ENCODE measurements at places on chromosomes 2 and 18.

DNA sequence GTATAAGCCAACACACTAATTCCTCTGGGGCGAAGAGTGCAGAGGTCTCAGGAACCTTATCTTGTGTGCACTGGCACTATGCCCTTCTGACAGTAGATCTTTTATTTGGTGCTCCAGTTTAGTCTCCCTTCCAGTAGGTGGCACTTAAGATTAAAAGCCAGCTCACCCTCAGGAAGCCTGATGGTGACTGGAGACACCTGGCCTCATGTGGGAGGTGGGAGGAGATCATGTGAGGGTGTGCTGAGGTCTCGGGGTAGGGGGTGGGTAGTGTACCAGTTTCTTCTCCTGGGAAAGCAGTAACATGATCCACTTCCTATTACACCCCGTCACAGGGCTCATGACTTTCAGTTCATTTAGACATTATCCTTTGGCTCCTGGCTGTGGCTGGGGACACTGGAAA lies 654.9 kb downstream of the ADCYAP1 start:
- DNase-seq = no peak

GRCh38 chr2:213007290-213007838 lies 144.0 kb downstream of the IKZF2 start:
- no peak for DNase-seq

GRCh38 chr2:129481306-129482219 lies 497.9 kb upstream of the RAB6C start:
- no peak for DNase-seq

DNA sequence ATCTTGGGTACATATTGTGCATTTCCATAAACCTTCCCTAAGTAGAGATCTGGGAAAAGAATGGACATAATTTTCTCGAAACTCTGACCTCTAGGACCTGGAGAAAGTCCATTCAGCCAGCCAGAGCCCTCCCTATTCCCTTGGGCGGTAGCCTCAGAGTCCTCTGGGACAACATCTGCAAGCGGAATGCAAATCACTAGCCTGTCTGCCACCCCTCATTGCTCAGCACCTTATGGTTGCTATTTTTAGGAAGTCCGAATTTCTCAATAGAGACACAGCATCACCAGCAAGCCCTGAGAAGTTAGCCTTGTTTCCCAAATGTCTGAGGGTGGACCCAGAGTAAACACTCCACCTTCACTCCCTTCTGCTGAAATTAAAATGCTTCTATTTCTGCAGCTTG lies 17.6 kb upstream of the CD28 start:
- no peak for DNase-seq

DNA sequence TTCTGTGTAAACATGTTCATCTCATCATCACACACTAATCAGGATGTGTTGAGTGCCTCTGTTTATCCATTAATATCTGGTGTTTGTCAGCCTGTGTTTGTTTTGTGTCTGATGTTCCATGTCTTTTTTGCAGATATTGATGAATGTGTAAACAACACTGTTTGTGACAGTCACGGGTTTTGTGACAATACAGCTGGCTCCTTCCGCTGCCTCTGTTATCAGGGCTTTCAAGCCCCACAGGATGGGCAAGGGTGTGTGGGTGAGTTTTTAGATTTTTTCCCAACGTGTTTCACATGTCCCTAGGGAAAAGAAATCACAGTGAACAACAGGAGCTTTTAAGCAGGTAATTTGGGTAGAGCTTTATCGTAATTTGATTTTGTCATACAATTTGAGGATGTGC lies 133.7 kb upstream of the RASGRP3 start:
- no peak for DNase-seq

GRCh38 chr2:20097889-20098714 lies 46.7 kb upstream of the LAPTM4A start:
- DNase-seq = peak; percentile 67

DNA sequence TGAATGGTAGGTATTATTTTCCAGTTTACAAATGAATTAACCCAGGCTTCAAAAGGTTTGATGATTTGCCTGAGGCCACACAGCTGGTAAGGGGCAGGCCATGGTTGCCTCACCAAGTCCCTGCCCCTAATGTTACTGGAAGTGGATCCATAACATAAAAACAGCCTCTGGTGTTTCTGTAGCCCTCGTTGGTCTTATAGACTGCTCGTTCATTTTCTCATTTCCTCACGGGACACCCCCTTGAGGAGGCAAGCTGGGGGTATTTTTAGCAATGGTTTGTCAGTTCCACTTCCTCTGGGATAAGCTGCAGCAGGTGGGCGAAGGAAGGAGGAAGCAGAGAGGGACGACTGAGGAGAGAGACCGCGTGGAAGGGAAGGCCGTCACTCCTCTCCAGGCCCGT lies 32.9 kb upstream of the NDUFV2 start:
- no peak for DNase-seq

DNA sequence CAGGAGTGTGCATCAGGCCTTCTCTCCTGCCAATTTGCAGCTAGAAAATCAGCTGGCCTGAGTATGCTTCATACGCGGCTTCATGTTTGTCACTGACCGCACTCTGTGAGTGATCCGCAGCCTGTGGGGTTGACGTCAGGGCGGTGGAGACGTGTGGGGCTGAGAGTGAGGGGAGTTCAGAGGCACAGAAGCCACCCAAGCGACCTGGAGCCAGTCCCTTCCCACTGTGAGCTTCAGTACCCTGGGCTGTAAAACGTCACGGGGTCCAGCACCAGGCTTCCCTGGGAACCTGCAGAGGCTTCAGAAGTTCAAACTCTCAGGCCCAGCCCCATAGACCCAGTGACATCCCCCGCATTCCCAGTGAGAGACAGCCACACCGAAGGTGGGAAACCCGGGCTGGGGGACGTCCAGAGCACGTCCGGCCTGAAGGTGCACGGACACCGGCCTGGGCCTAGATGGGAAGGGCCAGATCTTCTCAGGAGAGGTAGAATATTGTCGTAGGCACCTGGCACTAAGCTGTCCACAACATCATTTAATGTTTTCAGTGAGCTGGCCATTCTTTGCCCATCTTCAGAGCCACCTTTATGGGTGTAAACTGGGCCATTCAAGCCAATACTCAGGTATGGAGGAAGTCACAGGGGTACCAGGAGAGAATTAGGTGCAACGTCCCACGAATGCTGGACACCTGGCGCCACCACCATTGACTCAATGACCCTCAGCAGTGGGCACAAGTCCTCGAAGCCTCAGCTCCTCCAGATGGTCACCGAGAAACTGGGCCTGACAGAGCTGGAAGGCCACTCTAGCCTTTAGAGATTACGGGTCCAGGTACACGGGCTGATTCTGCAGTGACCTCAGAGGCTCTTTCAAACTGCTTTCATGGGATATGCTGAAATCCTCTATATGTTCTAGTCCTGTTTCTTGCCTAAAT lies 235.6 kb upstream of the MYT1L start:
- no peak for DNase-seq

DNA sequence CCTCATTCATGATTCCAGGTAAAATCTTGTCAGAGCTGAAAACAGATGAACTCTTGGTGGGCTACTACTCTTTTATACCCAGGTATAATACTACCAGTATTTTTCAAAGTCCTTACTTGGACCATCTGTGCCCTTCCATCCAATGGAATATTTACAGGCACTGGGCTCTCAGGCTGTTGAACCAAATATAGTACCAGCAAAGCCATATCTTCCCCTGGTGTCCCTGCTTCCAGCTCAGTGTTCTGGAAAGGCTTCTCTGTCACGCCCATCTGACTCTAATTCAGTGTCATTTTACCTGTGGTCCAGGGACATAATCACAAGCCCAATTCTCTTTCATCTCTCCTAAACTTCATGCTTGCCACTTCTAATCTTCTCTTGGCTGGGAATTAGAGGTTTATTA lies 119.2 kb upstream of the STK17B start:
- DNase-seq = no peak

DNA sequence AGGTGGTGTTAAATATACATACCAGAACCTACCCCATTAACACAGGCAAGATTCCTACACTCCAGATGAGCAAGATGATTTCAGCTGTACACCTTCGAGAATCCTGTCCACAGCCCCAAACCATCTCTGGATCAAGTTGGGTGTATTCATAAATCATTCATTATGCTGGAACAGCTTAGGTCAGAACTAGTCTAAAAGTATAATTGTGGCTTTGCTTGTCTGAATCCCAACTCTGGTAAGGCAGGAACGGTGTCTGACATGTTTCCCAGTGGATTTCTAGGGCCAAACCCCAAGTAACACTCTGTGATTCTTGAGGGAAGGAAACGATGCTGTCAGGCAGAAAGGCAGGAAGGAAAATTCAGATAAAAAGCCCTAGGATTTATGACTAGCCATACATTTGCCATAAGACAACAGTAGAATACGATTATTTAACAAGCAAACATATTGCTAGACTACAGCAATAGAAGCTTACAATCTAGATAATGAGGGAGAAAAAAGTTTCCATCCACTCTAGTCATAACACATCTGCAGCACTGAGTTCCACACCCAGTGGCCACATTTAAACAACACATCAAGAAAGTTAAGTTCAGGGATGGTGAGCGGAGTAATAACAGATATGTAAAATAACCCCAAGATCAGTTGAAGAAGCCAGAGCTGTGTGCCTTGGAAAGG lies 444.8 kb downstream of the RND3 start:
- no peak for DNase-seq

DNA sequence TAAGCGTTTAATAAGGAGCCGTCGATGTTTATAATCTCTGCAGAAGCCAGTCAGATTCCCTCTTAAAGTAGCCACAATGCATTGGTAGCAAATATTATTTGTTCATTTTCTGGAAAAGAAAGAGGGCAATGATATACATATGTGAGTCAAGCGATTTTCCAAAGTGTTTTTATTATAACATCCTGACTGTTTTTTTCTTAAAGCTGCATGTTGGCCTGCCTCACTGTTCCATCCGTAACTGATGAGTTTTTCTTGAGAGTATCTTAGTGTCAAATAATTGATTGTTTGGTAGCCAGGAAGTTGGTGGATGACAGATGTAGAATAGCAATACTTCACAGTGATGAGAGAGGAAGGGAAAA lies 3.7 kb downstream of the TSHZ1 start:
- no peak for DNase-seq
